ENCODE measurements at places on chromosomes 11 and 22.

GRCh38 chr11:126501641-126502040 is 146.2 kb downstream of the ST3GAL4 start:
- DNase-seq, result no peak

DNA sequence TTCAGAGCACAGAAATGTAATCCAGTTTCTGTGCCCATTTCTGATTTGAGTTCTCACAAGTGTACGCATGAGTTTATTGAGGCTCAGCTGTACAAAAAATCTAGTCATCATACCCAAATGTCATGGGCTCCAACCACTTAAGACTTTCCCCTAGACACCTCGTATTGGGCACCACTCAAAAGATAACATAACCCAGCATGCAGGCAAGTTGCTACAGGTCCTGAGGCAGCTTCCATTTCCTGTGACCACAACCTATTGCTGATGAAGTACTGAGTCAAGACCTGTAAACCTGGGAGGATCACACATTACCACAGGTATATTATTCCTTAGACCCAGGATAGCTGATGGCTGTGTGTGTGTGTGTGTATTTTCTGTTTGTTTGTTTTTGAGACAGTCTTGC is 95.2 kb downstream of the MRTFA start:
- DNase-seq, result peak; percentile 42

DNA sequence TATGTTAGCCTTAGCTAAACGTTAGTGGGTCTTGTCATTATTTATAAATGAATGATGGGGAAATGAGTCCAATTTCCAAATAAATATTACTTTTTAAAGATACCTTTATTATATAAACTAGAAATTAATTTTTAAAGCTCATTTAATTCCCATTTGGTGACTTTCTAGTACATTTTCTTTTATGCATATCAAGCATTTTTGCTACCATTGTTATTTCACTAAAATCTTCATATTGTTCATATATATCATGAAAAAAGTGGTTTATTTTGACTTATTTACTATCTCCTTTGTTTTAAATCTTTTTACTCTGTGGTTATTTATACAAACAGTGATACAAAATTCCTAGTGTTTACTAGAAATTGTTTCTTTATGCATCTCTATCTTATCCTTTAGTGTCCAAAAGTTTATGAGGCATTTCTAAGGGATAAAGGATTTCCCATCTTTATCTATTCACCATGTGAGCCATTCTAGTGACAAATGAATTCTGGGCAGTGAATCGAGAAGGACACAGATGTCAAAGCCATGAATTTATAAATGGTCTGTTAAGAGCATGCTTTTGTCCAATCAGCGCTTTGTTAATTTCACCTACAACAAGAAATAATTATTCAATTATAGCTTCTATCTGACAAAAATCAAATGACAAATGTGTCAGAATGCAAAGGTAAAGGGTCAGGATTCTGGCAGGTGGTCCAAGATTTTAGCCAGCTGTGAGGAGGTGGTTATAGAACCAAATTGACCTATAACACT is 70.6 kb downstream of the PRMT3 start:
- no peak for DNase-seq

DNA sequence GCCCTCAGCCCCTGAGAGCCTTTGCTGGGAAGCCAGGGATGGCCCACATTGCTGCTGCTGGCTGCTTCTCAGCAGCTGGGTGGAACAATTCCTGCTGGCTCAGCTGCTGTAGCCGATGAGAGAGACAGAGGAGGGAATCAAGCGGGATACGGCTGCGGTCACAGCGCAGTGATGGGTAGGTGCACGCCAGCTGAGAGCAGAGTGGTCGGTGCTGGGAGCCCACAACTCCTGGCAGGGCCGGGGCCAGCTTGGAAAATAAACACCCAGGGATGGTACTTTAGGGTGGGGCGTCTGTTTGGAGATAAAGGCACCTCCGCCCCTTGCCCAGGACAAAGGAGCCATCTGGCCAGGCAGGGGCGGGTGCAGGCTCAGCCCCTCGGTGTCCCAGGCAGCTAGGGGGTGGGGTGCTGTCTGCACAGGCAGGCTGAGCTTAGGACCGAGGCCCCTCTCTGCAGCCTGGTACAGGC is 480.5 kb downstream of the MIAT start:
- DNase-seq, result no peak

- DNase-seq, result no peak
Observed at GRCh38 chr11:66326261-66327111, 9.6 kb upstream of the CD248 start.

GRCh38 chr22:21951931-21952465 is 650 bp downstream of the PPM1F start:
- DNase-seq, result no peak

GRCh38 chr11:70826541-70827335 is 425.6 kb downstream of the SHANK2 start:
- no peak for DNase-seq

DNA sequence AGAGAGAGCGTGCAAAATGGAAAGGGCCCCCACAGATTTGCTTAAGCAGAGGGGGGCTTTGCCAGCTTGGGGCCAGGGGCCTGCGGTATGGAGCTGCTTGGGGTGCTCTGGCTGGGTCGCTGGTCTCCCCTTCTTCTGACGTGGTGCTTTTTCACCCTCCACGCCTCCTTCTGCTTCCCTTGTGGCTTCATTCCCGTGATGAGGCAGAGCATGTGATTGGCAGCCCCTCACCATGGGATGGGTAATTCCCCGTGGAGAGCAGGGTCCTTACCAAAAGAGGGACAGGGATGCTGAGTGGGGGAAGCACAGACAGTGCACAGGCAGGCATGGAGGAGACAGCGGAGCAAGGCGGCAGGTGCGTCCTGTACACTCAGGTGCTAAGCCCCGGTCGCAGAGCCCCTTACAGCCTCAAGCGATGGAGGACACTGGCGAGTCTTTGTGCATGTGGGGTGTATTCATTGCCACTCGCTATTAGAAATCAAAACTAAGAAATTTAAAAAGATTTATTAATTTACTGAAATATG is 19.9 kb upstream of the GRAMD4 start:
- DNase-seq, result no peak

GRCh38 chr22:44753189-44754042 is 1.0 kb downstream of the ARHGAP8 start:
- no peak for DNase-seq

DNA sequence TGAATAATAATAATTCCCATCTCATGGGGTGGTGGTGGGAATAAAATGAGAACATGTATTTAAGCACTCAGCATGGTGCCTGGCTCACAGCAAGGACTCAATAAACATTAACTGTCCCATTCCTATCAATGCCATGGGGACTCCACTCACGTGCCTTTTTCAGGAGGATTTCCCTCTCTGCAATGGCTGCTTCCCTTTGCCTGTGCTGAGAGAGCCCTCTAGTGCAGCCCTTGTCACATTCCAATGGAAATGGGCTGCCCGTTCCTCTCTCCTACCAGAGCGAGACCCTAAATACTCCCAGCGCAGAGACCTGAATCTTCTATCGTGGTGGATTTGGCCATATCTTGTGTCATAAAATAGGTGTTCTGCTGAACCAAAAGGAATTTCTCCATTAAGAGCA is 621.5 kb upstream of the B3GAT1 start:
- no peak for DNase-seq

- no peak for DNase-seq
Observed at GRCh38 chr11:76653674-76654284, 16.8 kb downstream of the LRRC32 start.

GRCh38 chr22:22446517-22446916 is 62.0 kb downstream of the ZNF280B start:
- DNase-seq, result no peak

DNA sequence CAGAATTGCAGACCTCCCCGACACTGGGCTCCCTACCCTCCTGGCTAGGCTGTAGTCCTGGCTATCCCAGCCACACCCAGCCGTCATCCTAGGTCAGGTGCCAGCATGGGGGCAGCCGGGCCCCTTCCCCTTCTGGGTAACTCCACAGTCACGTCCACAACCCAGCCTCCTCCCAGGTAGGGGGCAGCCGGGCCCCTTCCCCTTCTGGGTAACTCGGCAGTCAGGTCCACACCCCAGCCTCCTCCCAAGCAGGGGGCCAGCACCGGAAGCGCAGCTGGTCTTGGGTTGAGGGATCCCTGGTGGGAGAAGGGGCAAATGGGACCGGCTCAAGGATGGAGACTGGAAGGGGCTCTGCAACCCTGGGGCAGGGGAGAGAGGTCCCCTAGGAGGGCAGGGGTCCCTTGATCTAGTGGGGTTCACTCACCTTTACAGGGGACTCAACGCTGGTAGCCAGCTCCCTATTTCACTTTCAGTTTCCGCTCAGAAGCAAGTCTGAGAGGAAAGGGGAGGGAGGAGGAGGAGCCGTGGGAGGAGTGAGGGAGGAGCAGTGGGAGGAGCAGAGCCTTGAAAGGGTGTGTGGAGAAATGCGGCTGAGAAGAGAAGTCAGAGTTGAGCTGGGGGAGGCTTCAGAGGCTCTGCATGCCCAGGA is at the start of gene TRIM21:
Gene TRIM21 (minus strand): TSS at position 494 of the 649 bp plus-strand sequence. CDS start 3,293 bp downstream, outside the sequence.
- DNase-seq, result peak; percentile 79

GRCh38 chr22:37063431-37064420 is 12.2 kb downstream of the KCTD17 start:
- DNase-seq, result no peak

GRCh38 chr11:63896071-63896470 is 20.9 kb downstream of the RCOR2 start:
- no peak for DNase-seq

- no peak for DNase-seq
Observed at GRCh38 chr22:23142546-23143105, 836 bp upstream of the RSPH14 start.

DNA sequence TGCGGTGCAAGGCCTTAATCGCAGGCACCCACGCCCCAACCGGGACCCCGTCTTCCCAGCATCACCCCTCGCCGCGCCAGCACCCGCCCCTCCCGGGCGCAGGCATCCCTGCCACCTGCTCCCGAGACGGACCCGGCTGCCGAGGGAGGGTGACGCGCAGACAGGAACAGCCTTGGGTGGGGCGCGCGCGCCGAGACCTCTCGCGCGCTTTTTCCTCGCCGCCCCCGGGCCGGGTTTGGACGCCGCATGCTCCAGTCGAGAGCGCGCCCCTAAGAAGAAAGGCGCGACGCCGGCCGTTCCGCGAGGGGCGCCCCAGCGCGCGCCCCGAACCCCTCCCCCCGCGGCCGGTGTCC is 504 bp downstream of the CFL1 start:
- DNase-seq, result no peak

DNA sequence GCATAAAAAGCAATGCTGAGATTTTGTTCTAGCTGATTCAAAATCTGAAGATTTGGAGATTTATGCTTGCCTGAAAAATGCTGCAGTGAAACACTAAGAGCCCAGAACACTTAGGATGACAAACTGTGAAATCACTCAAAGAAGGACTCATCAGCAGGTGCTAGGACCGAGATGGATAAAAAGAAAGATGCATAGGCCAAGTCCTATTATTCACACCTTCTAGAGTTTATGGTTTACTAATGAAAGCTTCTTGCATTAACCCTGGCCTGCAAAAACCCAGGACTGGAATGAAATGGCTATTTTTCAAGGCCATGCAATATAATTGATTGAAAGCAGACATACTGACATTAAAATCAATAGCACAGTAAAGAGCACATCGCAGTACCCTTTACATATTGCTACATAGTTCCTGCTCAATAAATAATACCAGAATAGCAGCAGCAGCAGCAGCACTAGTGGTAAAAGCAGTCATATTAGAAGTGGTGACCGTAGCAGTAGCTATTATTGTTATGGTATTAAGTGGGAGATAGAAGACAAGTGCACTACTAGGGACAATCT is 161.7 kb downstream of the RAB38 start:
- DNase-seq, result no peak

Data from HTR-8/SVneo (cell line).